Left colon (tissue), 2 donors: ENCODE measurements at places on chromosomes 5 and 9. TPM values are rescaled to one million over a fixed set of nuclear protein-coding genes. Genes with fewer than 3 reads are reported as not detected.

DNA sequence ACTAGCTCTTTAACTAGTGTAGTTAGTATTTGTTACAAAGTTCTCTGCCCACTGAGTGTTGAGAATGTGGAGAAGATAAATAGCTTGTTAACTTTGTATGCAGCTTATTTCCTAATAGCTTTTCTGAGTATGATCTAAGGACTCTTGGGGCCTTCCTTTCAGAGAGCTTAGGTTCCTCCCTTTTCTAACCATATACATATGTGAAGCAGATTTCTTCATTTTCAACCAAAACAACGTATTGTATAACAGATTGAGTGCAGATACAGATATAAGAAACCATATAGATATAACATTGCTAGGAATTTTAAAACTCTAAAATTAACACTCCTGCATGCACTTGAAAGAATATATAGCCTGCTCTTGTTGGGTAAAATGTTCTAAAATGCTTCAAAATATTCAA, 70.4 kb downstream of the SCAMP1 start:
- no peak for DNase-seq

DNA sequence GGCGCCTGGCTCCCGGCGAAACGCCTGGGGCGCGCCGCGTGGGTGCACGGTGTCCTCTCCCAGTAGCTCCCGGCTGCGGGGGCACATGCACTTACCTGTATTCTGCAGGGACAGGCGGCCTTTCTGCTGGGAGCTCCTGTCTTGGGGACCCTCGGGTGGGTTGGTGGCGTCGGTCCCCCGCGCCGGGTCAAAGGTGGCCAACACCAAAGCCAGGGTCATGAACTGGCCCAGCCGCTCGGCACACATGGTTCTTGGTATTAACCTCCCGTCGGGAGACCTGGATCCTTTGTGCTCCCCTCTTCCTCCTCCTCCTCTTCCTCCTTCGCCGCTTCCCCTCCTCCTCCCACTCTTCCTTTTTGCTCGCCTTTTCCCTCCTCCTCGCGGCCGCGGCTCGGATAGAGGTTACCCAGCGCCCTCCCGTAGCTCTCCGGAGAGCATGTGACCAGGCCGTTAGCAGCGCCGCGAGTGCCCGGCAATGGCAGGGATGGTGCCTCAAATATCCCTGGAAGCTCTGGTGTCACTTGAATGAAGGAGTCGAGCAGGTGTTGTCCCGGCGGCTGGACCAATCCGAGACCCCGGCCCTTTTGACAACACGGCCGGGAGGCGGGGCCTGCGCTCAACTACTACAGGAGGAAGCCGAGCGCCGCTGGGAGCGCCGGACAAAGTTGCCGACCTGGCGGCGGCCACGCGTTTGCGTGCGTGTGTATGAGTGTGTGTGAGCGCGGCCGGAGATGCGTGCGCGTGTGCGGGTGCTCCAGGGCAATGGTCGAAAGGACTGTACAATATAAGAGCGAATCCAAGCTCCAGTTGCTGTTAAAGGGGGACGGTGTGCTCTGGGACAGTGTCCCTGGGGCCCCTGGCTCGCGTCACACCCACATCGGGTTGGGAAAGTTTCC, at the start of gene STC2:
Gene STC2, minus strand, starts transcription at position 467 of the 896 bp plus-strand sequence. Its CDS starts 221 bp downstream, at position 246.
- DNase-seq: peak; percentile 57

DNA sequence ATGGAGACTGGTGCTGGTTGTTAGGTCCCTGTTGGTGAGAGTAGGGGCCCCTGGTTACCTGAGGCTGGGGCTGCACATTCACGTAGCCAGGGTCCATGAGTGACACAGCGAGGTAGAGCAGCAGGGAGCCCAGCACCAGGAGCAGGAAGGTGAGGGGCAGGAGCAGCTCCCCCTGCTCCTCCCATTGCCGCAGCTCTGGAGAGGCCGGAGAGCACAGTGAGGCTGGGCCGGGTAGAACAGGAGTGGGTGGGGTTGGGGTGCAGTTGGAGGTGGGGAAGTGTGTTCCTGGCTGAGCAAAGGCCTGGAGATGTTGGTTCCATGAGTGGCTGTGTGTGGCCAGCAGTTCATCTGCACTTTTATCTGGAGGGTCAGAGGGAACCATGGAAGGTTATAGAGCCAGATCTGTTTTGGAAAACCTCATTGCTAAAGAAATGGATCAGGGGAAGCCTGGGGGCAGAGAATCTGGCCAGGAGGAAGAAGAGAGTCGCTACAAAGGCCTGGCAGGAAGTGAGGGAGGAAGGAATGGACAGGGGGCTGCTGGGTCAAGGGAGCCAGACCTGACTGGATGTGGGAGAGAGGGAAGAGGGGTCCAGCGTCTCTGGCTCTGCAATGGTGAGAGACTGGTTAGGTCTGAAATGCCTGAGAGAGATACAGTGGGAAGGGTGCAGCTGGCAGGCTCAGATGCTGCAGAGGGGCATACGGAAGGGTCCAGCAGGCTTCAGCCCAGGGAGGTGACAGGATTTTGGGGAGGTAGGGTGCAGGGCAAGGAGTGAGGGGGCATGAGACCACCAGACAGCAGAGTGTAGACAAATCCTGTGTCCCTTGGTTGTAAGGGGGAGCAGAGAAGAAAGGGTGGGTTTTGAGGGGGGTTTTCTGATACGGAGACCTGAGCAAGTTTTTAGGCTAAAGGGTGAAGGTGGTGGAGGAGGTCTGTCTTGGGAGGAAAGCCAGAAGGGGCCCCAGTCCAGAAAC, 1.3 kb downstream of the ZDHHC12 start:
- DNase-seq: no peak

DNA sequence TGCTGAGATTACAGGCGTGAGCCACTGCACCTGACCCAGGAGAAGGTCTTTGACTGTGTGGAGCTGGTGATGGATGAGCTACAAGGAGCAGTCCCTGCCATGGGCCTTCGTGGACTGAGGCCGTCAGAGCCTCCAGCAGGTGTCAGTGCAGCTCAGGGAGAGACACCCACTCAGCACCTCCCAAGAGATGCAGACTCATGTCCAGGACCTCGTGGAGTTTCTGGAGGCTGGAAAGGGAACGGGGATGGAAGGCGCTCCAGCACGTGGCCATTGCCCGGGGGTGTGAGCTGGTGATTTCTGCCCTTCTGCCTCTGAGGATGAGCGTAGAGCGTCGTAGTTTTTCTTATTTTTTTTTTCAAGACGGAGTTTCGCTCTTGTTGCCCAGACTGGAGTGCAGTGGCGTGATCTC, 9.5 kb downstream of the TOR4A start:
- peak; percentile 82 for DNase-seq

GRCh38 chr5:141954194-141954593, 3.8 kb downstream of the PCDH12 start:
- DNase-seq: no peak

INSYN2B gene
- 0.14 TPM for total RNA-seq

GRCh38 chr5:137115152-137115551, 384.0 kb downstream of the SPOCK1 start:
- no peak for DNase-seq

DNA sequence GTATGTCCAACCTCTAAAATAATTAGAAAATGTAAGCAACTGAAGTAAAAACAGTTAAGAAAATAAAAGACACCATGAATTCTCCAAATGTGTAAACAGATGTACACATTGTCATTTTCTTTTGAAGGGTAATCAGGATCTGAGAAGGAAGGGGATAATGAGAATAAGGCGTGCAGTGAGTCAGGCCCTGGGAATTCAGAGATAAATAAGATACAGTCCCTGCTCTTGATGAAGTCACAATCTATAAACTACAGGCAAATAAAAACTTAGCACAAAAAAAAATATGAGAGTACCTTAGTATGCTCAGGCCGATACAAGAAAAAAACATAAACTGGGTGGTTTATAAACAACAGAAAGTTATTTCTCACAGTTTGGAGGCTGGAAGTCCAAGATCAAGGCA, 315.3 kb downstream of the DNAH5 start:
- no peak for DNase-seq

DNA sequence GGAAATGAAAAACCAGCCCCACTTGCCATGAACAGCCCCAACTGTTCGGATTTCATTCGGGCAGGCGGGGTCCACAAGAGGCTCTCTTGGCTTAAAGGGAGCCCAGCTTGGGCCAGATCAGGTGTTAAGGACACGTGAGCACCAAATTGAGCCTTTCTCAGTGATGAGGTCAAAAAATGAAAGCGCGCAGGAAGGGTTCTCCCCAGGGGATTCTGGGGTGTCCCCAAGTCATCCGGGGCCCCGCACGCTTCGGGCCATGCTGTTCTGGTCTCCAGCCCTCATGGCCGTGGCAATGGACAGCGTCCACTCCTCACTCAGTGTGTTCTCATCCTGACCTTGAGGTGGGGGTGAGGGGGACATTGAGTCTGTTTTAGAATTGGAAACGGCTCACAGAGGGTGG, 10.9 kb downstream of the AK1 start:
- DNase-seq: no peak

- no peak for DNase-seq
Observed at GRCh38 chr5:33894566-33894965, 2.8 kb upstream of the ADAMTS12 start.

IPO11 gene
- total RNA-seq: 18.0 TPM

DNA sequence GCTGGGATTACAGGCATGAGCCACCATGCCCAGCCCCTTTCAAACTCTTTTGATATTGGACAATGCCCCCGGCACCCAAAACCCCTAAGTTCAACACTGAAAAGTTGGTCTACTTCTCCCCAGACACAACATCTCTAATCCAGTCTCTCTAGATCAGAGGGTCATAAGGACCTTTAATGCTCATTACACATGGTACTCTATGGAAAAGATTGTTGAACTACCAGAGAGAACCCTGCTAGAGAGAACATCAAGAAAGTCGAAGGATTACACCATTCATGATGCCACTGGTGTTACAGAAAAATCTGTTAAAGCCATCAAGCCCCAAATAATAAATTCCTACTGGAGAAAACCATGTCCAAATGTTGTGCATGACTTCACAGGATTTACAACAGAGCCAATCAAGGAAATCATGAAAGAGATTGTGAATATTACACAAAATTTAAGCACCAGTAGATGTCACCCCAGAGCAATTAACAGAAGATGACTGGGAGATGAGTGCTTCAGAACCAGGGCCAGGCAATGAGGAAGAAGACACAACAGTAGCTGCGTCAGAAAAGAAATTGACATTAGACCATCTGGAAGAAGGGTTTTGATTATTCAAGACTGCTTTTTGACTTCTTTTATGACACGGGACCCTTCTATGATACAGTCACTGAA, 28.3 kb upstream of the NIPAL4 start:
- no peak for DNase-seq

DNA sequence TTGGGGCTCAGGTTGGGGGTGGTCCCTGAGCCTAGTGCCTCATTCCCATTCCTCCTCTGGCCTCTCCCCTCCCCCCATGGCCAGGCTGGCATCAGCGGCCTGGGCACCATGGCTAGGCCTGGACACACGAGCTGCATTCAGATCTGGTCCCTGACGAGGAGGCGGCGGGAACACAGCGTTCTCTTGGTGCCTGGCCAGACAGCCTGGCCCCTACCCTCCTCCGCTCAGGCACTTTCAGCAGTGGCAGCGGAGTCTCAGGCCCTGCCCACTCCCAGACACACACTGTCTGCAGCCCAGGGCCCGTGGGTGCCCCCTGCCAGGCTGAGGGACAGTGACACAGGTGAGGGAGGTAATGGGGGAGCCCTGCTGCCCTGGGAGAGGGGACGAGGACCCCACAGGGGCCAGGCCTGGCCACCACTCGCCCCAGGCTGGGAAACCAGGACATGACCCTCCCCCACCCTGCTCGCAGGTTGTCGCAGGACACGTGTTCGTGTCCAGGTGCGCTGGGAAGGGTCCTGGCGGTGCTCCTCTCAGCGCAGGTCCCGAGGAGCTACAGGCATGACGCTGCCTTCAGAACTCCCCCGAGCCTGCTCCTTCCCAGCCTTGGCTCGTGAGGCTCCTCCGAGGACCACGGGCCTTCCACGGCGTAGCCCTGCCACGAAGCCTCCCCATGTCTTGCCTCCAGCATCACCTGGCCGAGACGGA, 19.9 kb upstream of the UBAC1 start:
- DNase-seq: no peak

GRCh38 chr9:124267271-124267807, 9.6 kb downstream of the NEK6 start:
- DNase-seq: peak; percentile 77

PCDHB4 gene
- 0.81 TPM for total RNA-seq

TAF7 gene
- total RNA-seq: 52.3 TPM

- DNase-seq: no peak
Observed at GRCh38 chr9:26142201-26142600, 464.0 kb upstream of the TUSC1 start.

DNA sequence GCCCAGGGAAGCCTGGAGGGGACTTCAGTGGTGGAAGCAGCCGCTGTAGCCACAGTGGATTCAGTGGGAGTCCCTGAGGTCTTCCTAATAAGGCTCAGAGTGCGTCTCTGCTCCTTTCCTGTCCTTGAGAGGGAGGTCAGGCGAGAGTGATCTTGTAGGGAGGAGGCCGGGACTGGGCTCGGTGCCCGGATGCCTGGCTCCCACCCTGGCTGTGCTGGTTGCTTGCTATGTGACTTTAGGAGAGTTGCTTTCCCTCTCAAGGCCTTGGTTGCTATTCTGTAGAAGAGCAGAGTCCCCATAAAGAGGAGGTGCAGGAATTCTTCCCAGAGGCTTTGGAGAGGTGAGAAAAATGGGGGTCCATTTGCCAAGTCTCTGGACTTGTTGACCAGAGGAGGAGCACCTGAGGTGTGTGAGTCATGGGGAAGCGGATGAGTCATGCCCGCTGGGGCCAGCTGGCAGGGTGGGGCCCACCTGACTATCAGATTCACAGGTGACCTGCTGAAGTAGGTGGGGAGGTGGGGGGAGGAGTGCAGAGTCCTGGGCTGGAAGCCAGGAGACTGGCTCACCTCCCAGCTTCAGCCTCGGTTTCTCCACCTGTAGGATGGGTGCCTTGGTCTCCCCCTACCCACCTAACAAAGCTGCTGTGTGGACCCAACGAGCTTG, 13.8 kb downstream of the GSN start:
- DNase-seq: peak; percentile 92

SPINK6 gene
- total RNA-seq: not detected

PSMB7 gene
- total RNA-seq: 88.0 TPM
